ENCODE measurements at places on chromosomes 11 and 22.

GRCh38 chr22:25747245-25747944 lies 5.4 kb downstream of the MYO18B start:
- DNase-seq: peak; percentile 97

DNA sequence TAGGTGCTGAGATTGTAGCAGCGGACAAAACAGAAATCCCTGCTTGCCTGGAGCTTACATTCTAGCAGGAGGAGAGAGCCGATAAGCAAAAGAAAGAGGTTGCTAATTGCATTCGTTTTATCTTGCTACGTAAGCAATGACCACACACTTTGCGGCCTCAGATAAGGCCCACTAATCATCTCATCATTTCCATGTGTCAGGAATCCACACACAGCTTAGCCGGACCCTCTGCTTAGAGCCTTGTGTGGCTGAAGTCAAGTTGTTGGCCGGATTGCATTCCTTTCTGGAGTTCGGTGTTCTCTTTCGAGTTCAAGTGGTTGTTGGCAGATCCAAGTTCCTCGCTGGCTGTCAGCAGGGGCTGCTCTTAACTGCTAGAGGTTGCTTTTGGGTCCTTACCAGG lies 101.6 kb downstream of the CHST1 start:
- no peak for DNase-seq

- peak; percentile 54 for DNase-seq
Measured at GRCh38 chr11:65078151-65078550, 5.7 kb downstream of the CDCA5 start.

GRCh38 chr22:29454276-29454675 lies 15.9 kb downstream of the RFPL1 start:
- no peak for DNase-seq

DNA sequence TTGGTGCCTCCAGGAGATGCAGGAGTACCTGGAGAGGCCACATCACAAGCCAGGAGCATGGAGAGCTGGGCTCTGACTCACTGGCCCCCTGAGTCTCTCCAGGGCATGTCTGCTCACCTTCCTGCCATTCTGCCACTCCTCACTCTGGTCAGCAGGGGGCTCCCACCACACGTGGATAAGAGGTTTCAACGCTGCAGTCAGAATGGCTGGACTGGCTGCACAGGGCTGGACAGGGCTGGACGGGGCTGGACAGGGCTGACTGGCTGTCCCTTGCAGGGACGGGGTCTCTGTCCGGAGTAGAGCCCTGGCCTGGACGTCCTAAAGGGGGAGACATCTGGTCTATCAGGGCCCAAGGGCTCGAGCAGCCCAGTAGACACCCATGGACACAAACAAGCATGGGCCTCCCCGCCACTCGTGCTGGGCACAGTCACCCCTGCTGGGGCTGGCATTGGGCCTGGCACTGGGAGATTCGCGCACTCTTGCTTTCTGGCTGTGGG lies 34.6 kb downstream of the CYTH4 start:
- DNase-seq: peak; percentile 93

DNA sequence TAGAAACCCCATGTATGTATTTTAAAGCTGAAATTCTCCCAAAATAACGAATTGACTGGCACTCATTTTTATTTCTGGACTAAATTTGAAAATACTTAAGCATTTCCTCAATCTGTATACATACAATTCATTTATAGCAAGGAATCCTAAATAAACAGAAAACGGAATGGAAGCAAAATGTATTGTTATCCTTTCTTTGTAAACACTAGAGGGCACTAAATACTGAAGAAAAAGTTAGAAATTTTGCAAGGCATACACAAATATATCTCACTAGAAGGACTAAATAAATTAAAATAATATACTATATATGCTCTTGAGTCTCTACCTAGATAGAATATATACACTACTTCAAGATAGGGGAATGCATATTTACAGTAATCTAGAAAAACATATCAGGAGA lies 23.1 kb upstream of the ANO5 start:
- DNase-seq: peak; percentile 2

DNA sequence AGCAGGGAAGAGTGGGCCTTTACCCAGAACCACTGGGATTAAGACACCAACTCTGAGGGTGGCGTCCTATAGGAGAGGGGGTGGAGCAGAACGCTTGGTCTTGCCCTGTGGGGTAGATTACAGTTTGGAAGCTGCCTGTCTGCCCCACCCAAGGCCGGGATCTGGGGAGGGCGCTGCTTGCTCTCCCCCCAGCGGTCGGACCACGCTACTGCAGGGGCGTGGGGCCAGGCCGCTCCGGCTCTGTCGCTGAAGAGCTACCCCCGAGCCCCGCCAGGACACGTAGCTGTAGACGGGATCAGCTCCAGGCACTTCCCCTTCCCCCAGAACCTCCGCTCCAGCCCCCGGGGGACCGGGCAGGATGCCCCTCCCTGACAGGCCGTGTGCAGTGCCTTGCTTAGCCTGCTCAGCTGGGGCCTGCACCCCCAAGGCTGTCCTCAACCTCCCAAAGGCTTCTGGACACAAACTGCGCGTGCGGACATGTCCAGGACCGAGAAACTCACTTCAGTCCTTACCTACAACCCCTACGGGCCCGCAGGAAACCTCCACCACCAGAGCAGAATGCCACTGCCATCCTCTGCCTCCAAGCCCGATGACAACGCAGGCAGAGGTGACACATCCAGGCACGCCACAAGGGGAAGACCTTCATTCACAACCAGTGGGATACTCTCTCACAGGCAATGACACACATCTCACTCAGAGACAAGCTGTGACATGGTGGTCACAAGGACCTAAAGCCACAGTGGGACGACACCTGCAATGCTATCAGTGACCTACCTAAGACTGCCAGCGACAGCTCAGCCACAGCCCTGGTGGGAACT lies 3.6 kb downstream of the AHNAK start:
- peak; percentile 83 for DNase-seq

DNA sequence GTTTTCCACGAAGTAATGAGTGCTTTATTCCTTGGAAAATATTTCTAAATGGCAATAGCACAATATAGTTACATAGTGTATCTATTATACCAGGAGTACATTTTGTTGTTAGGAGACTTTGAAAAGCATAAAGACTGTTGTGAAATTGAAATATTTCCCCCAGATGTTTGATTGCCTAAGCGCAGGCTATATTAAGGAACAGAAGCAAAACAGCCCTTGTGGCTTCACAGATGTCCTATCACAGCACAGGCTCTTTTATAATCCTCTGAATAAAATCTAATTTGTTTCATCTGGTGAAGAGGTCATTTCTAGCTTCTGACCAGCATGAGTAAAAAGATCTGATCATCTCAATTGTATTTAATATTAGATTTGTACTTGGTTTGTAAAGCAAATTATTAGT lies 48.2 kb downstream of the BSX start:
- no peak for DNase-seq

GRCh38 chr11:123217897-123218296 lies 22.8 kb upstream of the CLMP start:
- DNase-seq: no peak

DNA sequence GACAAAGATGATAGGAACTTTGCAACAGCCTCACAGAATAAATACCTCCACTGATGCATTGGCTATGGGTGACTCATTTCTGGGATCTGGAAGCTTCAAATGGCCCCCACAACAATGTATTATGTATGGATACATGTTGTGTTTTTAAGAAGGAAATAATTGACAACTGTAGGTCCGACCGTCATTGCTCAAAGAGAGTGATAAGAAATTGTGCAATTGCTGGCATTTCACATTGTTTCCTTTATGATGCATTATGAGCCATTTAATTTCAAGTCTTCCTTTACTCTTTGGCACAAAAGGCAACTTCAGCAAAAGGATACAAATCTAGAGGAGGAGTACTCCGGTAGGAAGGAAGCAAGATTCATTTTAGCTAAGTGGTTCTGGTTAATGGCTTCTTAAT lies 2.0 kb downstream of the ANO3 start:
- DNase-seq: no peak

- DNase-seq: no peak
Measured at GRCh38 chr11:38990139-38990538, 2392.1 kb upstream of the RAG2 start.
